ENCODE measurements at places on chromosomes 16 and 17.

- DNase-seq, result no peak
These were observed 8.5 kb upstream of the LONP2 start for GRCh38 chr16:48235556-48236136.

DNA sequence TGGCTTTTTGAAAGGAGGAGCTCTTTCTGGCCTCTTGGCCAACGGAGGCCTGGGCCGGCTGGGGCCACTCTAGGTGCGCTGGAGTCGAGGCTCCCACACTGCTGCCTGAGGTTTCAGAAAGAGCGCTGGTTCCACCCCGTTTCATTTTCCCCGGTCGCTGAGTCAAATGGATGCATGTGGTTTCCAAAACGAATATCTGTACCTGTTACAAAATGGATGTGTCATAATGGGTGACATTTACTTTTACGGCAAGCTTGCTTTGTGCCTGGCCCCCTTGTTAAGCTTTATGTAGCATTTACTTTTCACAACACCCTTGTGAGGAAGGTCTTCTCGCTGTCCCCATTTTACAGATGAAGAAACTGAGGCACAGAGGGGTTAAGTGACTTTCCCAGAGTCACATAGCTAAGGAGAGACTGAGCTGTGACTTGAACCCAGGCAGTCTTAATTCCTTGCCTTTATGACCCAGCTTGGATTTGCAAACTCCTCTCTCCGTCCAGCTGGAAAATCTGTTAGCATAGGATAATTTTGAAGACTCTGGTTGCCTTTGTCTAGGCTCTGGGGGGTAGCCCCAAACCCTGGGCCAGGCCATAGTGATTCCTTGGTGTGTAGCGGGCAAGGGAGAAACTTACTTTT lies 10.6 kb downstream of the KSR1 start:
- peak; percentile 44 for DNase-seq

- DNase-seq, result no peak
These were observed 35.3 kb downstream of the HIC1 start for GRCh38 chr17:2090210-2090641.

GRCh38 chr16:75282466-75283281 lies 31.2 kb upstream of the BCAR1 start:
- no peak for DNase-seq

DNA sequence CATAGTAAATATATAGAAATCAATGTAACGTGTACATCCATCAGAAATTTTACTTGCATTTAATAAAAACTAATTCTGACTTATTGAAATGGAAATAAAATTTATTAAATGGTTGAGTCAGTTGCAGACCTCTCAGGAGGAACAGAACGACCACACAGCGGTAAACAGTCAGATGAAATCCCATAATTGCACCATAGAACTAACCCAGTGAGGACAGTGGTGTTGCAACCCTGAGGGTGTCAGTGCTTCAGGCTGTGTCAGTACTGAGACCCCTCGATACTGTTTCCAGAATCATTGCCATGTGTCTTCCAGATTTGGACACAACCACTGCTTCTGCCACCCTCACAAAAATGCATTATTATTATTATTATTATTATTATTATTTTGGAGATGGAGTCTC lies 29.0 kb upstream of the SSTR2 start:
- no peak for DNase-seq

DNA sequence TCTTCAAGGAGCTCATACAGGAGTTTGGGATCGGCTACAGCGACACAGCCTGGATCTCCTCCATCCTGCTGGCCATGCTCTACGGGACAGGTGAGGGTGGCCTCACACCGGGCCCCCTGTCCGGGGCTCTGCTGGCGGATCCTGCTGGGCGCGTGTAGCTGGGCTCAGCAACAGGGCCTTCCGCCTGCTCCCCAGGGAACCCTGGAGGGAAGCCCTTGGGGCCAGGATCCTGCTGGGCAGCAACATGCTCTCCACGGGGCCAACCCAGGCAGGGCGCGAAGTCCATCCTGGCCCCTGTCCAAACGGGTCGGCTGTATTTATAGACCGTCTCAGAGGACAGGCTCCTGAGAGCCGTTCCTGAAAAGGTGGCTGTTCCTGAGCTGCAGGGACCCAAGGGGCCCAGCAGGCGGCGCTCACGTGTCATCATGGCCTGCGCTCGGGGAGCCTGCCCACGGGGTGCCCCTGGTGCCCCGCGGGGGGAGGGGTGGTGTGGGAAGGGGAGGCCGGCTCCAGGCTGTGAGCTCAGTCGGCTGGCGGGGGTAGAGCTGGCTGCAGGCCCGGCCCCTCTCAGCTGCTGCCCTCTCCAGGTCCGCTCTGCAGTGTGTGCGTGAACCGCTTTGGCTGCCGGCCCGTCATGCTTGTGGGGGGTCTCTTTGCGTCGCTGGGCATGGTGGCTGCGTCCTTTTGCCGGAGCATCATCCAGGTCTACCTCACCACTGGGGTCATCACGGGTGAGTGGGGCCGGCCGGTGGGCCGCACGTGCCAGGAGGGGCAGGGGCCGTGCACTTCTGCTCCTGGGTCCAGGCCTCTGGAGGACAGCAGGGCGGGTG lies 7.5 kb downstream of the SLC16A3 start:
- no peak for DNase-seq

GRCh38 chr17:9226794-9227135 lies 205.5 kb downstream of the NTN1 start:
- no peak for DNase-seq

DNA sequence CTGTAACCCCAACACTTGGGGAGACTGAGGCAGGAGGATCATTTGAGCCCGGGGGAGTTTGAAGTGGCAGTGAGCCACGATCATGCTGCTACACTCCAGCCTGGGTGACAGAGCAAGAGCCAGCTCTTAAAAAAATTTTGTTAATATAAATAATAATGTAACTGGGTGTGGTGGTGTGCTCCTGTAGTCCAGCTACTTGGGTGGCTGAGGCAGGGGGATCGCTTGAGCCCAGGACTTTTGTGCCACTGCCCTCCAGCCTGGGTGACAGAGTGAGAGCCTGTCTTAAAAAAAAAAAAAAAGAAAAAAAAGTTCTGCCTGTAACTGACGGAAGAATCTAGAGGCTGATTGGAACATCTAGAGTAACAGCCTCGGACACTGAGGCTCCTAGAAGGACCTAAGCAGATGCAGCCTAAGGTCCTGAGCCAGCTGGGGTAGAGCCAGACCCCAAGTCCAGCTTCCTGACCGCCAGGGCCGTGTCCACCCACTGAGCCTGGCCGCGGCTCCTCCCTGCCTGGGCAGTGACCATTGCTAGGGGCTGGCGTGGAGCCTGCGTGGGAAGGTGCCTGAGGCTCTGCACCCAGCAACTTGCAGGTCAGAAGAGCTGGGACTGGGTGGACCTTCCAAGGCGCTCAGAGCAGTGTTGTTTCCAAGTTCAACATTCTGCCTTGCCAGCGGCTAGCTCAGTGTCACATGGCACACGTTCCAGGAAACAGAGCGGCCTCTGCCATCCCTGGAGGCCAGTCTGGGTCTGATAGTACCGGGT lies 209.4 kb upstream of the CIBAR2 start:
- no peak for DNase-seq

- peak; percentile 5 for DNase-seq
These were observed 837 bp upstream of the PRDM7 start for GRCh38 chr16:90077757-90078578.

GRCh38 chr17:48258331-48258730 lies 150.8 kb downstream of the SNX11 start:
- no peak for DNase-seq

DNA sequence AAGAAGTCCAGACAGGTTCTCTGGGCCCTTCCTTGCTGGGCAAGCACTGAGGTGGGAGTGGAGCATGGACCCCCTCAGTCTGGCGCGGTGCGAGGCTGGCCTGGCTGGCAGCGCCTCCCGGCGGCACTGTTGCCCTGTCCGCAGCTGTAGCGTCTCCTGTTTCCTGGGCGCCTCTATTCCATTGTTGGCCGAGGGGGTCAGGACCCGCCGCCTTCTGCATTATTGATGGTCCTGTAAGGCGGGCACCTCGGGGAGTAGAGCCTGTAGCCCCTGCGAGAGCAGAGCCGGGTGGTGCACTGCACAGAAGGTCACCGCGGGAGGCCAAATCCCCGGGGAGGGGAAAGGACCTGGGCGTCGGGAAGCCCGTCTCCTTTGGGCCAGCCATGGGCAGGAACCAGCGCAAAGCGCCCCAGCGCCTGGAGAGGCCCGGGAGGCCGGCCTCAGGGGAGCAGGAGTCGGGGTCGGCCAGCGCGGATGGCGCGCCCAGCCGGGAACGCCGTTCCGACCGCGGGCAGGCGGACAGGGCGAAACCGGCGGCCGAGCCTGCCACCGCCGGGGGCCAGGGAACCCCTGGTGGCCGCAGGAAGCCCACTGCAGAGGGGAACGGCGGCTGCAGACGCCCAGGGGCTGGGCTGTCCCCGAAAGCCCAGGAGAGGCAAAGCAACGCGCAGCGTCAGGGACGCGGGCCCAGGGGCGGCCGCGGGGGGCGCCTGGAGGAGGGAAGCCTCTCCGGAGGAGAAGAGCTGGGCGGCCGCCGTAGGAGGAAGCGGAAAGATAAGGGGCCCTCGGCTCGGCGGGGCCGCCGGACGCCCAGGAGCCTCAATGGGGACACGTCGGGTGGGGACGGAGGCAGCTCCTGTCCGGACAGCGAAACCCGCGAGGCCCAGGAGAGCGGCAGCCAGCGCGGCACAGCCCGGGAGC lies at the start of gene MYO15B:
MYO15B (plus strand) TSS at position 126 of the 921 bp plus-strand sequence; CDS start at position 384, 258 bp downstream.
- DNase-seq, result peak; percentile 19

DNA sequence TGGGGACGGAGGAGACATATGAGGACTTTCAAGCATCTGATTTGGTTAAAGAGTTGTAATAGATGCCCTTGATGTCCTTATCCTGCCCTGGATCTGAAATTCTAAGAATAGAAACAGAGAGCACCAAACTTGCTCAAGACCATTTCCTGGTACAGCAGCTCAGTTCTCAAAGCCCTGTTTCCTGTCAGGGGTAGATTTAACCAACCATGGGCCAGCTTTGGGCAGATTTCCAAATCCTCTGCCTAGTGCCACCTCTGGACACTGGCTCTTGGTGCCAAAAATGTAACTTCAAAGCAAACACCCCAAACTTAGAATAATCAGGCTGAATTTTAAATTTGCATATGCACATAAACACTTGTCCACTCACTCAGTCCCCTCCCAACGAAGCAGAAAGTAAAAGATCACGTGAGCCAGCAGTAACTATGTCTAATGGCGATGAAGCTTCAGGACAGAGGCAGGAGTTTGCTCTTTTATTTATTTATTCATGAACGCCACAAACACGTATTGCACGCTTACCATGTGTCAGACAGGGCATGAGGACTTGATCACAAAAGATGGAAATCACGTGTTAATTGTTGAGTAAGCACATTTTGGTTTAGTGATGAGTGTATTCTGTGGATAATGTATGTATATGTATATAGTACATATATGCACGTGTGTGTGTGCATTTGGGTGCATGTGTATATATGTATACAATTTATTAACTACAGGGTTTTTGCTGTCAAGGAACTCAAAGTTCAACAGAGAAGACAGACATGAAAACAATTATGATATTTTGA lies 23.1 kb upstream of the SDK2 start:
- DNase-seq, result no peak

DNA sequence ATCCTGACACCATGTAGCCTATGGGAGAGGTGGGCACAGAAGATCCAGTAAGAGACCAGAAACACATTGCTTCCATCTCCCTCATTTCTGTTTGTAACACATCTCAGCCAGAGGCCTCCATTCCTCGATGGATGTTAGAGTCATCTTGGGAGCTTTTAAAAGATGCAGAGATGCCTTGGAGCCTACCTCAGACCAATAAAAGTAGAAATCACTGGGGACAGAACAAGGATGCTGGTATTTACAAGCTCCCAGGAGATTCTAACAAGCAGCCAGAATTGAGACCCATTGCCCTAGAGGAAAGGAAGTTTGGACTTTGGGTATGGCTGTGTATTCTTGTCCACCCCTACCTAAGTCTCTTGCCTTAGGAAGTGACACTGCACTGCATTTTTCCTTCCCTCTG lies 40.8 kb downstream of the HS3ST3A1 start:
- DNase-seq, result no peak

GRCh38 chr16:59181821-59182420 lies 447.8 kb upstream of the GOT2 start:
- DNase-seq, result no peak

DNA sequence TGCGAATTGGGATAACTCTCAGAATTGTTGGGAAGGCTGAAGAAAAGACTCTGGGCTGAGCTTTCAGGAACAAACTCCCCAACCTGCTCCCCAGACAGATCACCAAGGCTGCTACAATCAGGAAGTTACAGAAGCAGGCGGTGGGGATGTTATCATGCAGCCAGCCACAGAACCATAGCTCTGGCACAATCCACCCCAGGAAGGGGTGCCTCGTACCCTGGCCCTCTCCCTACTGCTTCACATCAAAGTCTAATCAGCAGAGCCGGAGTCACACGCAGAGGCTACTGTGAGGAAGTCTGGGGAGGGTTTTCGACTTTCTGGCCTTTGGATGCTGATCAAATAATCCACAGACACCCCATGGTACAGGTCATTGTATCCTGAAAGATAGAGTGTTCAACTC lies 86.8 kb downstream of the NTN1 start:
- DNase-seq, result no peak

DNA sequence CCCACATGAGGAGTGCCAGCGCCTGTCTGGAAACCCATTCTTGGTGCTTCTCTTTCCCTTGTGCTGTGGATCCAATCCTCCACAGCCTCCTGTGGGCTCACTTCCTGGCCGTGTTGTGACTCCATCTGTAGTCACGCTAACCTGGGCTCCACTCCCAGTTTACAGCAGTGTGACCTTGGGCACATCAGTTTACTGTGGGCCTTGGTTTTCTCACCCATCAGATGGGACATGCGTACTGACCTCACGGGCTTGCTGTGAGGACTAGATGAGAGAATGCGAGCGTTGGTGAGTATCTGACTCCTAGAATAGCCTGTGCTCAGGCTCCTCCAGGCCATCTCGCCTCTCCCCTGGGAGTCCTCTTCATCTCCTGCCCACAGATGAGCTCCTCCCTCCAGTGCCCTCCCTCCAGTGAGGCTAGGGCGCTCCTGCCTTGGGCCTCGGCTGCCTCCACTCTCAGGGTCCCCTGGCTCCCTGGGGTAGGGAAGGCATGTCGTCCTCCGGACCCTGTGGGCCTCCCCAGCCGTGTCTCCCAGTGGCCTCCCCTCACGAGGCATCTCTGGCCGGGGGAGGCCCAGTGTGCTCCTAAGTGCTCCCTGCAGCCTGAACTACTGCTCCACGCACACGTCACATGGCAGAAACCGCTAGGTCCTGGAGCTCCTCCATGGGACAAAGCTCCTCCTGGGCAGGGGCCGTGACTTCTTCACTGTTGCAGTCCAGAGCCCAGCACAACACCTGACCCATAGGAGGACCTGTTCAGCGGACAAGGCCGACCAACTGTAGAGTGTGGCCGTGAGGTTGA lies 5.2 kb upstream of the FOXJ1 start:
- DNase-seq, result no peak
